RWPE2 (cell line): ENCODE measurements at places on chromosomes 16 and 17.

DNA sequence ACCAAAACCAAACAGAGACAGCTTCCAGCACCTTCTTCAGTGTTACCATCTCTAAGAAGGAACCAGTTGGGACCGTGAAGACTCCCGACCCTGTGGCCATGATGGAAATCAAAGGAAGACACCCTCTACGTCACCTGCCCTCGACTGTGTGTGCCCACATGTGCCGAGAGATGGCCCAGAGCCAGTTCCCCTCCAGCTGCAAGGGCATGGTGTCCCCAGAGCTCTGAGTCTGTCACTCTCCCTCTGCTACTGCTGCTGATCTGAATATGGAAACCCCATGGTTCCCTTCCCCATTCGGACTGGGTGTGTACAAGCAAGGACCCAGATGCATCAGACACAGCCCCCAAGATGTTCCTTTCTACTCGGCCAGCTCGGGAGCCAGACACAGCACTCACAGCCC, 76.4 kb downstream of the SOCS1 start:
- DNase-seq, result no peak
- no peaks in the 10 kb centered on the region for H3K36me3 ChIP-seq
- no peak overlapping the region for H3K4me3 ChIP-seq
- H3K4me1 ChIP-seq, result no peaks in the 10 kb centered on the region
- no peak overlapping the region for H3K27ac ChIP-seq

DNA sequence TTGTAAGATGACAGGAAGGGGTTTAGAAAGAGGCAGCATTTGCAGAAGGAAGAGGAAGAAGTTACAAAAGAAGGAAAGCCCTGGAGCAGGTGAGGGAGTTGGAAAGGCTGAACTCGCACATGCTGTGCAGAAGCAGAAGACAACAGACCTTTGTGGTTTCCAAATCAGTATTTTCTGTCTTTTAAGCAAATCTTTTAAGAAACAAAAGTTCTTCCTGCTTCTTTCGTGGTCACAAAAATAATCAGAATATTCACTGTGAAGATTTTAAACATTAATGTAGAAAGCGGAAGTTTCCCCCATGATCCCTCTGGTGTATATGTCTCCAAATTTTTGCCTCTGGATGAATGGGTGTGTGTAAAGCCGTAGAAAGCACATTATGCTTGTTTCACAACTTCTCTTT, 25.8 kb downstream of the ZNRF1 start:
- H3K4me1 ChIP-seq, result peaks cover 16% of the 10 kb centered on the region
- H3K36me3 ChIP-seq, result peaks cover 6% of the 10 kb centered on the region; the same call in 1 of the 2 replicates

GRCh38 chr16:79162977-79163376, 437.6 kb downstream of the MAF start:
- H3K4me3 ChIP-seq, result no peak overlapping the region
- no peak for DNase-seq
- no peaks in the 10 kb centered on the region for H3K36me3 ChIP-seq
- H3K27ac ChIP-seq, result no peak overlapping the region

DNA sequence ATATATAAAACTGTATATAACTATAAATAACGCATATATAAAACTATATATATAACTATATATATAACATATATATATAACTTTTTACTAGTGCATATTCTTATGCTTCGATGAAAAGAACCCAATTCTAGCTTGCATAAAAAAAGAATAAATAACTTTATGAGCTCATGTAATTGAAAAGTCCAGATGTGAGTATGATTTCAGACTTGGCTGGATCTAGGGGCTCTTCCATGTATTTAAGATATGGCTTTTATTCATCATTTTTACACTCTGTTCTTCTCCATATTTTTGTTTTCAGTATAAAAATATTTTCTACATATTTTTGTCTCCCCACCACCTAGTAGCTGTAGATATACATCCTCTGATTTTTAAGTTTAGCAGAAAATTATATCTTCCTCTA, 417.5 kb downstream of the CDH11 start:
- H3K27me3 ChIP-seq, result no peaks in the 10 kb centered on the region
- no peak overlapping the region for H3K27ac ChIP-seq
- H3K36me3 ChIP-seq, result no peaks in the 10 kb centered on the region
- no peaks in the 10 kb centered on the region for H3K4me1 ChIP-seq
- no peak for DNase-seq
- no peak overlapping the region for H3K4me3 ChIP-seq

DNA sequence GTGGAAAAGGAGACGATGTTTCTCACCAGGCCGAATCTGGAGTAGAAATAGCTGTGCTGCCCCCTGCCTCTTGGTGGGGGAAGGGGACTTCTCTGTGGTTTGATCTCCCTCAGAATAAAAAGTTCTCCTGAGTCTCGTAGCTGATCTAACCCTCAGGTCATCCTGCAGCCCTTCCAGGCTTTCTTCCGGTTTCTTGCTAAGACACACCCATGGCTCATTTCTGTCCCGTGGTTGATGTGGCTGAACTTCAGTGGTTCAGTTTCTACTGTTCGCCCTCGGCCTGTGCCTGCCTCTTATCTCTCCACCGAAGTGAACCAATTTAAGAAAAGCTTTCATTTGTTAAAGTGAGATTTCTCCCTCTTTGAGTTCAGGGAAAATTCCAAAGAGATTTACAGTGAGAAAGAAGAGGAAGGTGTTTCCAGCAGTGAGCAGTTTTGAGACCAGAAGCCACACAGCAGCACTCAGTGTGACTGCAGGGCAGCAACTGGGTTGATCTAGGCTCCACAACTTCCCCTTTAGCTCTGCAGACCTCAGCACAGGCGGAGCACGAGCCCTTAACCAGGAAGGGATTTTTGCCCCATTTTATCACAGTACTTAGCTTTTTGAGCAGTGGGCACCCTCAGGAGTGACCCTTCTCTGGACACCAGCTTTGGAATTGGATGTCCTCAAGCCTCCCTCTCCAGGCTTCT, 34.9 kb upstream of the CACNG5 start:
- H3K4me3 ChIP-seq, result no peak overlapping the region
- H3K4me1 ChIP-seq, result no peaks in the 10 kb centered on the region
- H3K27me3 ChIP-seq, result no peaks in the 10 kb centered on the region
- no peak for DNase-seq
- H3K36me3 ChIP-seq, result no peaks in the 10 kb centered on the region

DNA sequence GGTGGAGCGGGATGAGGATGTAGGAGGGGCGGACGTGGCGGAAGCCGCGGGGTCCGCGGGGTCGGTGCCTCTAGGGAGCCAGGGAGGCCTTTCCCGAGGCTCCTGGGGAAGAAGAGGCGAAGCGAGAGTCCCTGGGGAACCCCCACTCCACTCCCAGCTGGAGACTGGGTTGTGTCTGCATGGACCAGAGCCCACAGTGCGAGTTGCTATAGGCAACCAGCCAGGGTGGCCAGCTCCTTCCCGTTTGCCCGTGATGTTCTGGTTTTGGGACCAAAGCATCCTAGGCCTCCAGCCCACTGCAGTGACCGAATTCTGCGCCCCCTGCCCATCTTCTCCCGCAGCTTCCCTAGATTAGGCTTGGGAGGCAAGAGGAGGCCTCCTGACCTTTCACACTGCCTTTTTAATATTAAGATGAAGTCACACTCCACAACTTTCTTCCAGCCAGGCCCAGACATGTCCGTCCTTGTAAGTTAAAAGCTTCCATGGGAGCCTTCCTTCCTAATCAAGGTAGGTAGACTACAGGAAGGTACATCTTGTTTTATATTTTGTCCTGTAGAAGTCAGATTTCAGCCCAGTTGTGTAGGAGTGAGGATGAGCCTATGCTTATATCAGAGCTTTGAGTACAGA, 469 bp downstream of the AMZ2 start:
- DNase-seq, result no peak
- peaks cover 4% of the 10 kb centered on the region for H3K4me1 ChIP-seq

DNA sequence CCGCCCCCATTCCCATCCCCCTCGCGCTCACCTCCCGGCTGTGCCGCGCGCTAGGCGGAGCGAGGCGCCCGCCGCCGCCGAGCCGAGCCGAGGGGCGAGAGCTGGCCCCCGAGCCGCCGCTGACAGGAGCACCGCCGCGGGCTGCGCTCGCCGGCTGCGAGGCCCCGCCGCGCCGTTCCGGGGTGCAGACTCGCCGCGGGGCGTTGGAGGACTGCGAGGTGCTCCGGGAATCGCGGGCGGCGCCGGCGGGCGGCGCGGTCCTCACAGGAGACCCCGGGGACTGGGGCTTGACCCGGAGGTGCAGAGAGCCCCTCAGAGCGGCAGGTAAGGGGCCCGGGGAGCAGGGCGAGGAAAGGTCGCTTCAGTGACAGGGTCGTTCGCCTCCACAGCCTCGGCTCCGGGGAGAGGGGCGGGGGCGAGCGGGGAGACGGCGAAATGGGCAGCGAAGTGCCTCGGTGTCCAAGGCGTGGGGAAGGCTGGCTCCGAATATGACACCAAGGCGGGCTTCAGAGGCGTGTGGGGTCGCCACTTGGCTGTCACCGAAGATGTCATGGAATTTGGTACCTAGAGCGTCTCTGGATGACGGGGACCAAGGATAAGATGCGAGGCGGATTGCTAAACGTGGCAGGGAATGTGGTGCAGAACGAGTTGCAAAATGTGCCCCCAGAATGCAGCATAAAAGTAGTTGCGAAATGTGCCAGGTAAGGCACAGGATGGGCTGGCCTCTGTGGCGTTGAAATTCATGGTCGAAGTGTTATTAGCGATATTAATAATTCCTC, 580 bp downstream of the TANC2 start:
- H3K36me3 ChIP-seq, result peaks cover 42% of the 10 kb centered on the region
- H3K4me3 ChIP-seq, result peak overlapping the region; percentile 99
- DNase-seq, result no peak
- no peaks in the 10 kb centered on the region for H3K27me3 ChIP-seq
- H3K27ac ChIP-seq, result peak overlapping the region; percentile 83

GRCh38 chr17:6627019-6627418, 13.5 kb downstream of the KIAA0753 start:
- DNase-seq, result no peak
- H3K4me3 ChIP-seq, result no peak overlapping the region
- H3K36me3 ChIP-seq, result peaks cover 97% of the 10 kb centered on the region
- no peaks in the 10 kb centered on the region for H3K27me3 ChIP-seq
- peak overlapping the region; percentile 23 for H3K27ac ChIP-seq

DNA sequence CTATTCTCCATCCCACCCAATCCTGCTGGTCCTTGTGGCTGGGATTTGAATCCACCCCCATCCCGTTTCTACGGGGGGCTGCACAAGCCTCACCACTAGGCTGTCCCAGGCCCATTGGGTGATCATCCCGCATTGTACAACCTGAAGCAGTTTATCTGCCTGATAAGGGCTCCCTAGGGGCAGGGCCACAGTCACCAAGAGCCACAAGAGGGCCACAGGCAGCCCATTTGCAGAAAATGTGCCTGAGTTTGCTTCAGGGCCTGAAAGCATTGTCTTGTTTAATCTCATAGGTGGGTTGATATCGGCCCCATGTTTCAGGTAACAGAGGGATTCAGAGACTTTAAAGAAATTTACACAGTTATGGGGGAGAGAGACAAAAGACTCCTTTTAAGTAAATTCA, 245.0 kb downstream of the CPPED1 start:
- no peaks in the 10 kb centered on the region for H3K27me3 ChIP-seq
- DNase-seq, result no peak
- no peaks in the 10 kb centered on the region for H3K36me3 ChIP-seq
- H3K4me3 ChIP-seq, result no peak overlapping the region

DNA sequence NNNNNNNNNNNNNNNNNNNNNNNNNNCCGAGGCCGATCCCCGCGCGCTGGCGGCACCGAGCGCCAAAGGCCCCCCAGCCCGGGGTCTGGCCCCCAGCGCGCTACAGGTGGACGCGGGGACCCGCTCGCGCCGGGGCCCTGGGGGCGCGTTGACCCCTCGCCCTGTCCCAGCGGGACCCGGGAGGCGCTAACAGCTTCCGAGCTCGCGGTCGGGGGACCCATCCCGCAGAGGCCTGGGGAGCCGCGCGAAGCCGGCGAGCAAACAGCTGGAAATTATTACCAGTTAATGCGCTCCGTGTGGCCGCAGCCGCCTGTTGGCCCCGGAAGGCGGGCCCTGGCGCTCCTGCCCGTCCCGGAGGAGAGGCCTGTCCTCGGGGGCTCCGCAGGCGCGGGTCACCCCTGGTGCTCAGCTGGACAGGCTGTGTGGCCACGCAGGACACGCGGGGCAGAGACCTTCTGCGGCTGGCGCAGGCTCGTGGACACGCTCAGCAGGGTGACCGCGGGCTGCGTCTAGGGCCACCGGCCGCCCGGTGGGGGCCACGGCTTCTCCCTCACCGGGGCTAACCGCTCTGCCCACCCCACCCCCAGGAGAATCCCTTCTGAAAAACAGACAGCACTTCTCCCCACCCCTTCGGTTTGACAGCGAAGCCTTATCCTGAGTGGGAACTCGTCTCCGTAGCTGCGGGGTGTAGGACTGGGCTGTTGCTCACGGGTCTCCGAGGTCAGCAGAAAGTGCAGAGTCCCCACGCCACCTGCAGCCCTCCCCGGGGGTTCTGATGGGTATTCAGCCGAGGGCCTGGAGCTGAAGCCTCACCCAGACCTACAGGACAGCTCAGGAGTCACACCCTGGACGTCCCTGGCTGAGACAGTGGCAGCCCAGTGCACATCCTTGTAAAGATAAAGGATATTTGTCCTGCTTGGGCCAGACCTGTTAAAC, 138.7 kb upstream of the RPH3AL start:
- no peaks in the 10 kb centered on the region for H3K4me1 ChIP-seq
- H3K4me3 ChIP-seq, result peak overlapping the region; percentile 28
- H3K27ac ChIP-seq, result no peak overlapping the region
- peaks cover 14% of the 10 kb centered on the region for H3K27me3 ChIP-seq
- no peak for DNase-seq

GRCh38 chr16:56909527-56909979, 22.4 kb upstream of the HERPUD1 start:
- DNase-seq, result no peak
- H3K4me1 ChIP-seq, result peaks cover 38% of the 10 kb centered on the region
- no peaks in the 10 kb centered on the region for H3K27me3 ChIP-seq
- H3K4me3 ChIP-seq, result no peak overlapping the region
- H3K36me3 ChIP-seq, result no peaks in the 10 kb centered on the region

DNA sequence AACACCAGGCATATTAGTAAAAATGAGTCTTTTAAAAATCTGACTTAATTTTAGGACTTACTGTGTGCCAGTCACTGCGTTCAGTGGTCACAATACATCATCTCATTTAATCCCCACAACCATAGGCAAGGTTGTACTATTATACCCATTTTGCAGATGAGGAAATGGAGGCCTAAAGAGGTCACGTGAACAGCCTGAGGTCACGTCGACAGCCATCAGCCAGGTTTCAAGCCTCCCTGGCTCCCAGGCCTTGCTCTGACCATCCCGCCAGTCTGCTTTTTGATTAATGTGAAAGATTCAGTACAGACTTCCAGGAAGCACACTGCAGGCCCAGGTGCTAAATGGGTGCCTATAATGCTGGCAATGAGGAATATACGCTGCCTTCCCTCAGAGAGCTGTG, 86.3 kb upstream of the TOX3 start:
- no peak overlapping the region for H3K4me3 ChIP-seq
- H3K4me1 ChIP-seq, result no peaks in the 10 kb centered on the region
- H3K36me3 ChIP-seq, result no peaks in the 10 kb centered on the region
- DNase-seq, result no peak
- H3K27ac ChIP-seq, result no peak overlapping the region

GRCh38 chr17:28324267-28324745, 5.3 kb downstream of the TMEM97 start:
- DNase-seq, result no peak
- no peaks in the 10 kb centered on the region for H3K4me1 ChIP-seq
- H3K36me3 ChIP-seq, result peaks cover 68% of the 10 kb centered on the region
- no peaks in the 10 kb centered on the region for H3K27me3 ChIP-seq
- H3K4me3 ChIP-seq, result no peak overlapping the region
